Glomerular endothelial cell (primary cell): ENCODE measurements at places on chromosomes 16 and 17. TPM values are rescaled to one million over a fixed set of nuclear protein-coding genes. Genes with fewer than 3 reads are reported as not detected.

Gene CDH3
- total RNA-seq, result 0.53 and 8.6 TPM in 2 replicates

Gene ACSM2A
- not detected in 2 replicates for total RNA-seq

Gene VAMP2
- 10.6 and 13.2 TPM in 2 replicates for total RNA-seq

Gene KRTAP4-1
- not detected in 2 replicates for total RNA-seq

Gene SLC52A1
- total RNA-seq, result 0.10 TPM in 1 of 2 replicates, not detected in the other

Gene TBC1D3E
- total RNA-seq, result not detected in 2 replicates

Gene SEPTIN1
- 0.47 TPM in 1 of 2 replicates, not detected in the other for total RNA-seq
